ENCODE measurements at places on chromosomes 11 and 22.
A peak's percentile ranks its signal among the peaks of the same experiment; 100 is the strongest.

DNA sequence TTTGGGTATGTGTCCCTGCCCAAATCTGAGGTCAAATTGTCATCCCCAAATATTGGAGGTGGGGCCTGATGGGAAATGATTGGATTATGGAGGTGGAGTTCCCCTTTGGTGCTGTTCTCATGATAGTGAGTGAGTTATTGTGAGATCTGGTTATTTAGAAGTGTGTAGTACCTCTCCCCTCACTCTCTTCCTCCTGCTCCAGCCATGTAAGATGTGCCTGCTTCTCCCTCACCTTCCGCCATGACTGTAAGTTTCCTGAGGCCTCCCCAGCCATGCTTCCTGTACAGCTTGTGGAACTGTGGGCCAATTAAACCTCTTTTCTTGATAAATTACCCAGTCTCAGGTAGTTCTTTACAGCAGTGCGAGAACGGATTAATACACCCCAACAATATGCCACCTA is 9.0 kb downstream of the GAB2 start:
- DNase-seq, result no peak

DNA sequence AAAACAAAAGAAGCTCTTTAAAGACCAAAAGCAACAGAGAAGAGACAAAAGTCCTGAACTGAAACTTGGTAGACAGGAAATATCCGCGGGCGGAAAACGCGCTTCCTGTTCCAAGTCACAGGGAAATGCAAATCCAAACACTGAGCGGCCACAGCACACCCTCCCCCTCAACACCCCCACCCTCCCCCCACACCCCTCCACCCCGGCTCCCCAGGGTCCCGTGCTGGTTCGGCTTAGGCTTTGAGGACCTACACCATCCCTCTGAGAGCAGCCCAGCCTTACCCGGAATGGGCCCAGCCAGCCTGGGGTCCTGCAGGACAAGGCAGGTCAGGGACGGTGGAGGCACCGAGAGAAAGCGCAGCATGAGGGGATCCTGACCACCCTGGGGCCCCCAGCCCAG is 160.4 kb downstream of the BRD1 start:
- DNase-seq, result no peak

DNA sequence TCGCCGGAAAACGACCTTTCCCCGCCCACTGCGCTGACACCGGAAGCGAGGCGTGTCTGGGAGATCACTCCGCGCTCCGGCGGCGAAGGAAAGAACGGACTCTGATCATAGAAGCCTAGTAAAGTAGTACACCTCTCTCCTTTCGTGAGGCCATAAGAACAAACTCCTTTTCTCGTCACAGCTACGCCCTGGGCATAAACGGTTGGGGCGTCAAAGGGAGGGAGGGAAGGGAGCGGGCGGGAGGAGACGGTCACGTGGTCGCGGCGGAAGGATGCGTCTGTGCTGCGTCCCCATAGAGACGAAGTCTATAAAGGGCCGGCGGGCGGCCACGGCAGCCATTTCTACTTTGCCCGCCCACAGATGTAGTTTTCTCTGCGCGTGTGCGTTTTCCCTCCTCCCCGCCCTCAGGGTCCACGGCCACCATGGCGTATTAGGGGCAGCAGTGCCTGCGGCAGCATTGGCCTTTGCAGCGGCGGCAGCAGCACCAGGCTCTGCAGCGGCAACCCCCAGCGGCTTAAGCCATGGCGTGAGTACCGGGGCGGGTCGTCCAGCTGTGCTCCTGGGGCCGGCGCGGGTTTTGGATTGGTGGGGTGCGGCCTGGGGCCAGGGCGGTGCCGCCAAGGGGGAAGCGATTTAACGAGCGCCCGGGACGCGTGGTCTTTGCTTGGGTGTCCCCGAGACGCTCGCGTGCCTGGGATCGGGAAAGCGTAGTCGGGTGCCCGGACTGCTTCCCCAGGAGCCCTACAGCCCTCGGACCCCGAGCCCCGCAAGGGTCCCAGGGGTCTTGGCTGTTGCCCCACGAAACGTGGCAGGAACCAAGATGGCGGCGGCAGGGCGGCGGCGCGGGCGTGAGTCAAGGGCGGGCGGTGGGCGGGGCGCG is at the start of gene ATF4:
TSS of gene ATF4 (plus strand) at position 337 of the 880 bp plus-strand sequence. CDS start 884 bp downstream, outside the sequence.
- peak; percentile 97 for DNase-seq

- DNase-seq, result no peak
These were observed 36.5 kb downstream of the CTSC start for GRCh38 chr11:88300888-88301487.

GRCh38 chr11:70299636-70300035 is 29.1 kb downstream of the PPFIA1 start:
- DNase-seq, result no peak

- no peak for DNase-seq
These were observed 1.7 kb upstream of the FZD4 start for GRCh38 chr11:86956905-86957195.

DNA sequence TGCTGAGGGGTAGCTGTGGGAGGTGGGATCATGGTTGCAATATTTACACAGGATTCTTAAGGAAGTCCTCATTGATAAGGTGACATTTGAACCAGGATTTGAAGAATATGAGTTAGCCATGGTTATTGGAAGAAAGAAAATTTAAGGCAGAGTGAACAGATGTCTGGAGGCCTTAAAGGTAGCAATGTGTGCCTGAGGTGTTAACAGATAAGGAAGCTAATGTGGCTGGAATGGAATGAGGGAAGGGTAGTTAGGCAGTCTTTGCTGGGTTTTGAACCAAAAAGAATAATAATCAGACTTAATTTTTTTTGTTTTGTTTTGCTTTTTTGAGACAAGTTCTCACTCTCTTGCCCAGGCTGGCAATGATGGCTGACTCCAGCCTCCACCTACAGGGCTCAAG is 9.7 kb upstream of the DEPDC7 start:
- no peak for DNase-seq

DNA sequence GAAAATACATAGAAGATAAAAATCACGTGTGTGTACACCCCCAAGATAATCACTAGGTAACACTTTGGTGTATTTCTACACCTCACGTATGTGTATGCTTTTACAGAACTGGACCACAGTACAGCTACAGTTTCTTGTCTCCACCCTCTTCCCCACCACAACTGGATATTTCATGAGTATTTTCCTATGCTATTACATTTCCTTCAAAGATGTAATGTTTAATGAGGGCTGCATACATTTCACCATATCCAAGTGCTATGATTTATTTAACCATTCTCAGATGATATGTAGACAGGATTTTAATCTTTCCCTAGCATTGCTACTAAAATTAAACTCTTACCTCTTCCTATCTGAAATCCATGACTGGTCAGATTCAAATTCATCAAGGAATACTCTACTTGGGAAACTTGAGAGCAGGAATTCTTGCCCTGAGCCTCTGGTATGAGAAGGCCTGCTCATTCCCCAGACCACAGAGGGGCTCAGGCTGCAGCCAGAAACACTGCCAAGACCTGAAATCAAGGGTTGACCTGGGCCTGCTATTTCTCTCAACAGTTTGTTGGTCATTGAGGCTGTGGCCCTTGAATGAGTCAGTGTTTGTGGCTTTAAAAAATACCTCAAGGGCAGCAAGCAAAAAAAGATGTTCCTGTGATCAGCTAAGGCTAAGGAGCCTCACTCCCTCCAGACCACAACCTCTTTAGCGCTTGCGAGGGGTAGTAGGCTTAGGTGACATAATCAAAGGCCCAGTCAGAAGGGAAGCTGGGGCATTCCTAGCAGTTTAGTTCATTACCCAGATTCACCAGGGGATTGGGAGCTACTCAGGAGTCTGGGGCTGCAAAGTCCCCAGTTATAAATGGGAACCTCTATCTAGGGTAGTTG is 55.5 kb downstream of the ABTB2 start:
- DNase-seq, result no peak

DNA sequence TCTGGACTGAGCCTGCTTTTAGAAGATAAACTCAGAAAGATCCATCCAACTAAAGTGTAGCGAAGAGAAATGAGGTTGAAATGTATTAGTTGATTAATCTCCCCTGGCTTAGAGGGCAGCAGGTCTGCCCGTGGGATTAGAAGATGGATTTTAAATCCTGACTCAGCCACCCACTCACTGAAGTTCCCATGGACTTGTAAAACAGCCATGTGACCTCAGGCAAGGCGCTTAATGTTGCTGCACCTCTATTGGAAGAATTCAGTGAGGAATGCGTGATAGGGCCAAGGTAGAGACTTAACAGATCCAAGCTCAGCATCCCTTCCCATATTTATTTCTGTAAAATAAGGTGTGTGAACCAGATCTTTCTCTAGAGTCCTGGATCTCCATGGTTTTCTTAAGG is 45.1 kb upstream of the ELF5 start:
- no peak for DNase-seq

DNA sequence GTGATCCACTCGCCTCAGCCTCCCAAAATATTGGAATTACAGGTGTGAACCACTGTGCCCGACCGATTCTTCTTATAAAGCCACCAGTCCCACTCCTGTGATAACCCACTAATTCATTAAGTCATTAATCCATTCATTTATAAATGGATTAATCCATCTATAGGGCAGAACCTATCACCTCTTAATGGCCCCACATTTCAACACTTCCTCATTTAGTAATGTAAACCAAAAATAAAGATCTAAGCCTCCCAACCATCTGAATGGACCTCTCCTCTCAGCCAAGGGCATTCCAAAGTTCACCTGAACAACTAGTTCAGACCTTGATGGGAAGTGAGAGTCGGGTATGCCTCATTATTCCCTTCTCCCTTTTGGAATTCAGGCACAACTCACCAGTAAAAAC is 9.9 kb upstream of the MRPL11 start:
- DNase-seq, result no peak

- DNase-seq, result no peak
These were observed 834.6 kb downstream of the TBC1D22A start for GRCh38 chr22:47597041-47597440.

GRCh38 chr22:19723983-19724827 is 866 bp downstream of the GP1BB start:
- DNase-seq, result no peak

DNA sequence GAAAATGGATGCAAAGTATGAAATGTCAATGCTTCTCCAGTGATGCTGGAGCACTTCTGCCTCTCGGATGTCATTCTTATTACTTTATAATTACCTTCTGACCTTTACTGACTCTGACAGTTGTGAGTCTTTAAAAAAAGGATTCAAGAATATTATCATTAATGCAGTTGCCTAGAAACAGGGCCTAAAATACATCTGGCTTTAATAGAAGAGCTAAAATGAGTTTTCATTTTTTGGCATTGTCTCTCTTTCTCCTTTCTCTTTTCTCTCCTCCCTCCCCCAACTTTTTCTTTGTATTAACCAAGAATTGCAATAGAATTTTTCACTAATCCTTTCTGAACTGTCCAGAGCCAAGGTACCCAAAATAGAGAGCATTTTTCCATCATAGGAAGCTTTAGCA is 45.9 kb downstream of the FDX1 start:
- DNase-seq, result no peak

GRCh38 chr22:47606426-47606825 is 844.0 kb downstream of the TBC1D22A start:
- DNase-seq, result no peak
